Mesenchymal stem cell (in vitro differentiated cells and primary cell): ENCODE measurements at places on chromosomes 4 and X.

DNA sequence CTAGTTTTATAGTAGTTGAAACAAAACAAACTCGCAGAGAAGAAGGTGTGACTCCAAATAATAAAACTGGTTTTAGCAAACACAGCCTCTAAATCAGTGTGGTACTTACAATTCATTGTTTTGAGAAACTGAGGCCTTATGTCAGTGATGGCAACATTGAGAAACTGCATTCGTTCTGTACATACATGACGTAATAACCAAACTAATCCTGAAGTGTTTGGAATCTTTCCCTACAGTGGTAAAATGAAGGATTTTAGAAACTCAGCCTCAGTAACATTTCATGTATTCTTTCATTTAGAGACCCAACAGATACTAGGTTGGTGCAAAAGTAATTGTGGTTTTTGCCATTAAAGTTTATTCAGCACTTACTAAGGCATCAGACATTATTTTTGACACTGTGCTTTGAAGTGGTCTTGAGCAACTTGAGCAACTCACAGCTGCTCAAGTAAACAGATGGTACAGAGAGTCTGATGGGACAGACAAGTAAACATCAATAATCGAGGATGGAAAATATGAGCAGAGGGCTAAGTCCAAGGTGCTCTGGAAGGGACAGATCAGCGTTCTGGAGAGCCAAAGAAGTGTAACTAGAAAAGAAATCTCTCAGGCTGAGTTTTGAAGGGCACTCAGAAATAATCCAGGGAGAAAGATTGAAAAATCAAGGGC, 390.8 kb upstream of the BOD1L1 start:
- H3K27me3 ChIP-seq, result no peaks in the 10 kb centered on the region
- no peak overlapping the region for H3K4me3 ChIP-seq
- H3K36me3 ChIP-seq, result no peaks in the 10 kb centered on the region
- H3K4me1 ChIP-seq, result peaks cover 2% of the 10 kb centered on the region
- H3K27ac ChIP-seq, result no peak overlapping the region

- no peak for DNase-seq
- H3K36me3 ChIP-seq, result peaks cover 4% of the 10 kb centered on the region
- no peak overlapping the region for H3K4me3 ChIP-seq
- H3K27ac ChIP-seq, result no peak overlapping the region
These were observed 12.0 kb downstream of the AREG start for GRCh38 chr4:74456849-74457395.

DNA sequence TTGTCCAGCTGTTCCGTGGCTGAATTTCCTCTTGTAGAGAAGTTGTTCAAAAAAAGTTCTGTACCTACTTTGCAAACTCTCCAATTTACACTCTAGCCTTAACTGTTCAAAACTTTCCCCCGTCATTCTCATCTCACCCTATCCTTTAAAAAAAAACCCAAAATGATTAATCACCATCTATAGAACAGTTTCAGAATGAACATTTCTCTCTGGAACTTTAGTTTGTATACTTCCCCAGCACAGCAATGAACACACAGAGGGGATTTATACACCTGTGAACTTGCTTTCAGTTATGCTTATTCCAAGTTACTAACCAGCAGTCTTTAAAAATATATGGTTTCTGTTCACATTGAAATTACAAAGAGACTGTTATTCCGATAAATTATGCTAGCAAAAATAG, 1.2 kb downstream of the GEMIN8 start:
- DNase-seq, result no peak
- H3K27me3 ChIP-seq, result no peaks in the 10 kb centered on the region
- H3K36me3 ChIP-seq, result peaks cover 4% of the 10 kb centered on the region

- H3K36me3 ChIP-seq, result no peaks in the 10 kb centered on the region
- peak within 1 kb of the TSS; percentile 82 for H3K4me3 ChIP-seq
- H3K27ac ChIP-seq, result peak within 1 kb of the TSS; percentile 14
These were observed at the start of gene PABPC4L for GRCh38 chr4:134201216-134202161. PABPC4L (minus strand) TSS chr4:134201789; CDS start chr4:134201019, 770 bp downstream.

- no peaks in the 10 kb centered on the region for H3K27me3 ChIP-seq
- H3K4me3 ChIP-seq, result no peak overlapping the region
These were observed 57.4 kb downstream of the DCK start for GRCh38 chr4:71050809-71051208.

DNA sequence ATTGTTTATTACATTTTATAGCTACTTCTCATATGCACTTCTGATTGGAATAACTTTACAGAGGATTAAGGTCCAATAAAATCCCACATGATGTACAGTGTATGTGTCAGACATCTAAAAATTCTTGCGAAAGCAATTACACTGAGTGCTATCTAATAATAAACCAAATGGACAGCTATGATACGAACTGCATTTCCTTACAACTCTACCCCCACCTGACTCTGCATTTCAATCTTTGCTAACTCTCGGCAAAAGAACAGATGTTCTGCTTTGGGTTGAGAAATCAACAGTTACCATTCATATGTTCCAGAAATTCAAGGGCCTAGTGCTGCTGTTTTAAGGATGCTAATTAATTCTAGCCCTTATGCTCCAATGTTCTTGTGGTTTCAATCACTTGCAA, 287.9 kb upstream of the NOCT start:
- no peaks in the 10 kb centered on the region for H3K36me3 ChIP-seq
- no peak for DNase-seq
- no peak overlapping the region for H3K27ac ChIP-seq
- H3K4me1 ChIP-seq, result no peaks in the 10 kb centered on the region
- no peaks in the 10 kb centered on the region for H3K27me3 ChIP-seq

DNA sequence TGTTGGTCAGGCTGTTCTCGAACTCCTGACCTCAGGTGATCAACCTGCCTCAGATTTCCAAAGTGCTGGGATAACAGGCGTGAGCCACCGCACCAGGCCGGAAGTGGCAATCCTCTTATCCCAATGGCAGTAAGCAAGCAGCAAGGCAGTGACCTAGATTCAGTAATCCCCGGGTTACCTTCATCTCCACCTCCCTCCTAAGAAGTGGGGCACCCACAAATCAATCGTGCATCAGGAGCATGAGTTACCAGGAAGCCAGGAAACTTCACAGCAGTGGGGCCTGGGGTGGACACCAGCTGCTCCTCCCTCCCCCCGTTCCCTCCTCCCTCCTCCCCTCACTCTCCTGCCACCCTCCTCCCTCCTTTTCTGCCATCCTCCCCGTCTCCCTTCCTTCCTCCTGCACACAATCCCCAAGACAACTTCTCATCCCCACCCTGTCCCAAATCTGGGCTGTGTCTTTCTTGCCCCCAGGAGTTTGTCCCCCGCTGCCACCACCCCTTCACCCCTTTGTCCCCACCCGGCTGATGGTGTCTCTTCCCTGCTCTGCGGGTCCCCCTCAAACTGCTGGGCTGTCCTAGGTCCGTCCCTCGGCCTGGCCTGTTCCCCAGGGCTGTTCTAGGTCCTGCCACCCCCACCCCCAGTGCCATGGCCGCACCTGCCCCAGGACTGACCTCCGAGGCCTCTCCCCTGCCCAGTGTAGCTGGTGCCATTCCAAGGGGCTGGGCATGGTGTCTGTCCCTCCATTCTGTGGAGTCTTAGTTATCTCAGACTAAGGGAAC, 2.2 kb downstream of the PDE6B start:
- no peaks in the 10 kb centered on the region for H3K36me3 ChIP-seq
- DNase-seq, result no peak
- peaks cover 22% of the 10 kb centered on the region for H3K27me3 ChIP-seq

GRCh38 chrX:30910124-30910860, 21.2 kb upstream of the TAB3 start:
- H3K4me3 ChIP-seq, result no peak overlapping the region
- H3K27me3 ChIP-seq, result no peaks in the 10 kb centered on the region
- no peak overlapping the region for H3K27ac ChIP-seq
- peak; percentile 7 for DNase-seq
- H3K4me1 ChIP-seq, result peaks cover 2% of the 10 kb centered on the region

DNA sequence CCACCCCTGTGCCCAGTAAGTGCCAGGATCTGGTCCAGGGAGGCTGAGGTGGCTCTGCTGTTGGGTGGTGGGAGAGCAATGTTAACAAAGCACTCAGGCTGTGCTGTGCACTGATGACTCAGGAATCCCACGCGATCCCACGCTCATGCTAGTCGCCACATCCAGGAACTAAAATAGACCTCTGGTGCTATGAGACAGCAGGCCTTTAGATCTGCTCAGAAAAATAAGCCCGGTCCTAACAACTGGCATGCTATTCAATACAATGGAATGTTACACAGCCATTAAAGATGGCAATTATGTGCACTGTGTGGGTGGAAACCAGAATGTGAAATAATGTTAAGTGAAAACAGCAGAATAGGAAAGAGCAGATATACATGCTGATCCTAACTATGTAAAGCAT, 26.0 kb downstream of the ARL13A start:
- H3K27me3 ChIP-seq, result no peaks in the 10 kb centered on the region
- H3K4me1 ChIP-seq, result peaks cover 1% of the 10 kb centered on the region
- no peaks in the 10 kb centered on the region for H3K36me3 ChIP-seq
- no peak overlapping the region for H3K4me3 ChIP-seq
- peak; percentile 84 for DNase-seq

GRCh38 chr4:40842725-40843423, 93.1 kb downstream of the NSUN7 start:
- DNase-seq, result peak; percentile 51
- H3K27ac ChIP-seq, result no peak overlapping the region
- no peak overlapping the region for H3K4me3 ChIP-seq
- H3K36me3 ChIP-seq, result peaks cover 5% of the 10 kb centered on the region
- no peaks in the 10 kb centered on the region for H3K27me3 ChIP-seq

GRCh38 chr4:26044983-26045382, 131.0 kb downstream of the SMIM20 start:
- H3K27me3 ChIP-seq, result no peaks in the 10 kb centered on the region
- DNase-seq, result no peak
- H3K27ac ChIP-seq, result no peak overlapping the region
- H3K4me1 ChIP-seq, result peaks cover under 1% of the 10 kb centered on the region
- H3K4me3 ChIP-seq, result no peak overlapping the region

DNA sequence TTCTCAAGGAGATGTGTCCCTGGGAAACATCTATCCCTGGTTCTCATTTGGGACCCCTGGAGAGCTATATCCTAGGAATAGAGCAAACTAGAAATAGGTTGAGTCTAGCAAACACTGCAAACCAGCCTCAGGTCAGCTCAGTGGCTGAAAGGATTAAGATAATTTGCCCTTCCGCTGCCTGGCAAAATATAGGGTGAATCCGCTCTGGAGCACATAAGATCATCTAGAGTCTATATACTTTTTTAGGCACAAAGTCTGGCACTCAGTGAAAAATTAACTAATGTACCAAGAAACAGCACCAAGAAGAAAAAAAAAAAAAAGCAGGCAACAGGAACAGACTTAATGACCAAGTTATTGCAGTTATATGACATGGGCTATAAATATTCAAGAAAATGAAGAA, 7.3 kb upstream of the GUCY2F start:
- no peak overlapping the region for H3K4me3 ChIP-seq
- H3K4me1 ChIP-seq, result no peaks in the 10 kb centered on the region
- H3K36me3 ChIP-seq, result no peaks in the 10 kb centered on the region
- H3K27me3 ChIP-seq, result peaks cover under 1% of the 10 kb centered on the region

- H3K36me3 ChIP-seq, result no peaks in the 10 kb centered on the region
- no peak overlapping the region for H3K4me3 ChIP-seq
- H3K27me3 ChIP-seq, result no peaks in the 10 kb centered on the region
- no peak for DNase-seq
- no peak overlapping the region for H3K27ac ChIP-seq
These were observed 362.0 kb upstream of the CT83 start for GRCh38 chrX:116824785-116825184.

- no peaks in the 10 kb centered on the region for H3K4me1 ChIP-seq
- peak overlapping the region; percentile 92 for H3K27ac ChIP-seq
- peak overlapping the region; percentile 97 for H3K4me3 ChIP-seq
- DNase-seq, result peak; percentile 18
These were observed 1.8 kb downstream of the CPEB2 start for GRCh38 chr4:15003891-15004738.

GRCh38 chrX:108484251-108484650, 44.6 kb downstream of the COL4A5 start:
- no peaks in the 10 kb centered on the region for H3K36me3 ChIP-seq
- no peaks in the 10 kb centered on the region for H3K4me1 ChIP-seq
- H3K4me3 ChIP-seq, result no peak overlapping the region
- no peaks in the 10 kb centered on the region for H3K27me3 ChIP-seq
- no peak for DNase-seq

GRCh38 chr4:69848028-69848427, 11.9 kb downstream of the SULT1E1 start:
- H3K36me3 ChIP-seq, result no peaks in the 10 kb centered on the region
- no peaks in the 10 kb centered on the region for H3K27me3 ChIP-seq
- H3K4me1 ChIP-seq, result no peaks in the 10 kb centered on the region
- H3K4me3 ChIP-seq, result no peak overlapping the region
- H3K27ac ChIP-seq, result no peak overlapping the region

DNA sequence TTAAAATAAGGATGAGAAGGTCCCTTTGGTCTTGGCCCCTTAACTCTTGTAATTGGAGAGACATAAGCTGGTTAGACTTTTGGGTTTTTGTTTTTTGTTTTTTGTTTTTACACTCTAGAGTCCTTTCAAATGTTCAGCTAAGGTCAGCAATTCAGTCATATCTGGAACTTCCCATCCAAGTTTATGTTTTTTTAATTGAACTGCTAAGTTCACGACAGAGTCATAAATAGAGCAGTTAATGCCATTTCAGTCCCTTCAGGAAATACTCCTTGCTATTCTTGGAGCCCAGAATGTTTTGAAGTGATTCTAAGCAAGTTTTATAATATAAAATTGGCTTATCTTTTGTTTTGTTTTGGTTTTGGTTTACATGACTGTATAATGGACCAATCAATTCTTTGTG, 329.4 kb upstream of the PABPC4L start:
- H3K27ac ChIP-seq, result no peak overlapping the region
- H3K4me3 ChIP-seq, result no peak overlapping the region
- H3K4me1 ChIP-seq, result no peaks in the 10 kb centered on the region
- H3K27me3 ChIP-seq, result no peaks in the 10 kb centered on the region
- H3K36me3 ChIP-seq, result no peaks in the 10 kb centered on the region

GRCh38 chr4:185654311-185654710, 119.0 kb upstream of the PDLIM3 start:
- no peak overlapping the region for H3K4me3 ChIP-seq
- DNase-seq, result no peak
- no peaks in the 10 kb centered on the region for H3K27me3 ChIP-seq
- peaks cover 13% of the 10 kb centered on the region for H3K36me3 ChIP-seq
- H3K4me1 ChIP-seq, result no peaks in the 10 kb centered on the region

DNA sequence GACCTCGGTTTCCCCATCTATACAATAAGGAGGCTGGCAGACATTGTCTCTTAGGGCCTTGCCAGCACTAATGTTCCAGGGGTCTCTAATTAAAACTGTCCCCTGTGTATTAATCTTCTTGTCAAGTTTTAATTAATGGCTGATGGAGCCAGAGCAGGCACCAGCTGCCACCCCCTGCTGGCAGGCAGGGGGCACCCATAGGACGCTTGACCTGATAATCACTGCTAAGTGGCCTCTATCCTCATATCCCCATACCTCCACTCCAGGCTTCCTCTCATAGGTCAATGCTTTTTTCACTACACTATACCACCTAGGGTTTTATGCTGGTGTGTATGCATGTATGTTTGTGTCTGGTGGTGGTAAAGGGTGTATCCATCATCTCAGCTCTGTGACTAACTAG, 89.4 kb downstream of the EFNB1 start:
- peaks cover 11% of the 10 kb centered on the region for H3K4me1 ChIP-seq
- no peaks in the 10 kb centered on the region for H3K36me3 ChIP-seq
- DNase-seq, result no peak
- H3K27me3 ChIP-seq, result peaks cover 53% of the 10 kb centered on the region
- no peak overlapping the region for H3K27ac ChIP-seq

GRCh38 chr4:144820011-144820727, 174.2 kb downstream of the HHIP start:
- no peak overlapping the region for H3K4me3 ChIP-seq
- no peaks in the 10 kb centered on the region for H3K4me1 ChIP-seq
- no peak for DNase-seq
- no peaks in the 10 kb centered on the region for H3K36me3 ChIP-seq
- peak overlapping the region; percentile 74 for H3K27ac ChIP-seq
- H3K27me3 ChIP-seq, result no peaks in the 10 kb centered on the region
